Right lobe of liver (tissue), 6 donors: ENCODE measurements at places on chromosomes 5 and 9.
A peak's percentile ranks its signal among the peaks of the same experiment; 100 is the strongest.

GRCh38 chr5:132987531-132988408, 24.3 kb upstream of the AFF4 start:
- H3K27ac ChIP-seq: no peak overlapping the region
- H3K27me3 ChIP-seq: no peaks in the 10 kb centered on the region
- no peaks in the 10 kb centered on the region for H3K4me1 ChIP-seq
- no peak for DNase-seq

- DNase-seq: no peak
- H3K4me3 ChIP-seq: no peak overlapping the region
- H3K4me1 ChIP-seq: no peaks in the 10 kb centered on the region
- no peaks in the 10 kb centered on the region for H3K36me3 ChIP-seq
- H3K27me3 ChIP-seq: no peaks in the 10 kb centered on the region
- no peak overlapping the region for H3K27ac ChIP-seq
These were observed 24.9 kb downstream of the SNX24 start for GRCh38 chr5:122870219-122870856.

GRCh38 chr5:113031104-113031503, 54.5 kb downstream of the DCP2 start:
- H3K4me1 ChIP-seq: no peaks in the 10 kb centered on the region
- no peak overlapping the region for H3K27ac ChIP-seq
- H3K4me3 ChIP-seq: no peak overlapping the region
- H3K27me3 ChIP-seq: no peaks in the 10 kb centered on the region
- DNase-seq: no peak
- H3K36me3 ChIP-seq: peaks cover 10% of the 10 kb centered on the region

DNA sequence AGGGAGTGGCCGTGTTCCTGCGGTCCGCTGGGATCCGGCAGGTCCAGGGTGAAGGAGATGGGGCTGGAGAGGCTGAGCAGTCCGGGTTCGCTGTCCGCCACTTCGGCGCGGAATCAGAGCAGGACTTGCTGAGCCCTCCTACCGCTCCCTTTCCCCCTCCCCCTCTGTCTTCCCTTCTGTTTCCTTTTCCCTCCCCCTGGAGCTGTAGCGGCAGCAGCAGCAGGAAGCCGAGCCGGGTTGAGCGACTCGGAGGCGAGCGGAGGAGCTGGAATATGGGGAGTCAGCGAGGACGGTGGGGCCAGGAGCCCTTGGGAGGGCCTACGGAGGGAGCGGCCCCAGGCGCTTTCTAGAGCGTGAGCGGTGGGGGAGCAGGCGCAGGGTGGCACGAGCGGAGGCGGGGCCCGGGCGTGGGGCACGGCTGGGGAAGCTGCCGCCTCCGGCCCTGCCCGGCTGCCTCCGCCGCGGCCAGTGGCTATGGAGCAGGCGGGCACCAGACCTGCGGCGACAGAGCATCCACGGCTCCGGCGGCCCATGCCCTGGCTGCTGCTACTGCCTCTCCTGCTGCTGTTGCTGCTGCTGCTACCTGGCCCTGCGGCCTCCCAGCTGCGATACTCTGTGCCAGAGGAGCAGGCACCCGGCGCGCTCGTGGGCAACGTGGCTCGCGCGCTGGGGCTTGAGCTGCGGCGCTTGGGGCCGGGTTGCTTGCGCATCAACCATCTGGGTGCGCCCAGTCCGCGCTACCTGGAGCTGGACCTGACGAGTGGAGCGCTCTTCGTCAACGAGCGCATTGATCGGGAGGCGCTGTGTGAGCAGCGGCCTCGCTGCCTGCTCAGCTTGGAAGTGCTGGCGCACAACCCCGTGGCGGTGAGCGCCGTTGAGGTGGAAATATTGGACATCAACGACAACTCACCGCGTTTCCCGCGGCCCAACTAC, at the start of gene PCDHAC2:
Gene PCDHAC2, plus strand, starts transcription at position 184 of the 933 bp plus-strand sequence. Its CDS starts 291 bp downstream, at position 475.
- H3K4me3 ChIP-seq: peak within 1 kb of the TSS; percentile 48
- no peaks in the 10 kb centered on the region for H3K36me3 ChIP-seq
- peak within 1 kb of the TSS; percentile 8 for H3K27ac ChIP-seq
- H3K4me1 ChIP-seq: peaks cover 8% of the 10 kb centered on the region
- H3K27me3 ChIP-seq: peaks cover 5% of the 10 kb centered on the region
